ENCODE measurements at places on chromosomes 2 and 18. TPM values are rescaled to one million over a fixed set of nuclear protein-coding genes. Genes with fewer than 3 reads are reported as not detected.

ADGRF3 gene
- 0.21 TPM for total RNA-seq

CYS1 gene
- total RNA-seq, result 0.32 TPM

DSG1 gene
- total RNA-seq, result 693 TPM

COLEC12 gene
- total RNA-seq, result 5.4 TPM

PTH2R gene
- total RNA-seq, result not detected

CDK5R2 gene
- not detected for total RNA-seq

- H3K4me3 ChIP-seq, result no peak overlapping the region
- H3K27me3 ChIP-seq, result no peaks in the 10 kb centered on the region
- DNase-seq, result no peak
- no peak overlapping the region for H3K27ac ChIP-seq
Measured at GRCh38 chr2:173612354-173612753, 257.7 kb downstream of the CDCA7 start.

DNA sequence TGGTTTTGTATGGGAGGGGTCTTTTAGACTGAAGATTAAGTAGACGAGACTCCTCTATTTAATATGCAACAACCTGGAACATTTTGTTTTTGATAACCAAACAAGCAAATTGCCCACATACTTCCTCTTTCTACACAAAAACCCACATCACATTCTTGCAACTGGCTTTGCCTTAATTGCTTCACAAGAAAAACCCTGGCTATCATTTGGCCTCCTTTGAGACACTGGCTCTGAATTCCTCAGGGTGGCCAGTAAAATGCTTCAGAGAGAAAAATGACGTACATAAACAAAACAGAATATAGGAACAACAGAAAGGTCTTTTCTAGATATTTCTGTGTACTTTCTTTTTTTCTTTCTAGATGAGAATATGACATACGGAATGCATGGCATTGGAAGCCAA lies 103.0 kb downstream of the TRIB2 start:
- peak overlapping the region; percentile 80 for H3K27ac ChIP-seq
- peaks cover 22% of the 10 kb centered on the region for H3K4me1 ChIP-seq
- H3K4me3 ChIP-seq, result no peak overlapping the region
- no peaks in the 10 kb centered on the region for H3K36me3 ChIP-seq

- no peaks in the 10 kb centered on the region for H3K4me1 ChIP-seq
- no peak overlapping the region for H3K4me3 ChIP-seq
- H3K36me3 ChIP-seq, result no peaks in the 10 kb centered on the region
- H3K27me3 ChIP-seq, result no peaks in the 10 kb centered on the region
- no peak overlapping the region for H3K27ac ChIP-seq
Measured at GRCh38 chr18:43414006-43414405, 136.7 kb upstream of the SYT4 start.

- H3K4me3 ChIP-seq, result no peak overlapping the region
- peaks cover 9% of the 10 kb centered on the region for H3K4me1 ChIP-seq
- H3K36me3 ChIP-seq, result no peaks in the 10 kb centered on the region
- no peaks in the 10 kb centered on the region for H3K27me3 ChIP-seq
- no peak overlapping the region for H3K27ac ChIP-seq
Measured at GRCh38 chr2:58569475-58570185, 328.5 kb upstream of the FANCL start.

DNA sequence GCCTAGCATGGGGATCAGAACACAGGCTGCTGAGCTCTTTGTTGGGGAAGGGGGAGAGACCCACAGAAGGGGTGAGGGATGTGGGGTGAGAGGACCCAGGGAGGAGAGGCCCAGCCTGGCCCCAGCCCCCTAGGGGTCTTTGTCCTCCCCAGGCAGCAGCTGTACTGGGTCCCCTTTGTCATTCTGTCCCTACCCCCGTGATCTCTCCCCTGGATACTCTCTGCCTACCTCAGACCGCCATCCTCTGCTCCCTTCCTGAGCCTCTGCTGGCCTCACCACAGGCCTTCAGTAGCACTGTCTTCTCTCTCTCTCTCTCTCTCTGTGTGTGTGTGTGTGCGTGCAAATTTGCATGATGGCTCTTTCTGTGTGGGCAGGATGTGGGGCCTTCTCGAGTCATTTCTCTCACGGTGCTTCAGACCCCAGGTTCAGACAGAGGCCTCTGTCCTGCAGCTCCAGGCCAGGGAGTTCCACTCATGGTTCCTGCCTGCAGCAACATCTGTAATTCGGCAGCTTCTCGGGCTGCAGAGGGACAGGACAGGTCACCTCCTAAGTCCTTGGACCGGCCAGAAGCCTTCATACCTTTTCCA lies 1.4 kb downstream of the PSD4 start:
- H3K27me3 ChIP-seq, result no peaks in the 10 kb centered on the region
- H3K27ac ChIP-seq, result no peak overlapping the region
- H3K4me1 ChIP-seq, result peaks cover 5% of the 10 kb centered on the region
- no peaks in the 10 kb centered on the region for H3K36me3 ChIP-seq
- DNase-seq, result no peak

DNA sequence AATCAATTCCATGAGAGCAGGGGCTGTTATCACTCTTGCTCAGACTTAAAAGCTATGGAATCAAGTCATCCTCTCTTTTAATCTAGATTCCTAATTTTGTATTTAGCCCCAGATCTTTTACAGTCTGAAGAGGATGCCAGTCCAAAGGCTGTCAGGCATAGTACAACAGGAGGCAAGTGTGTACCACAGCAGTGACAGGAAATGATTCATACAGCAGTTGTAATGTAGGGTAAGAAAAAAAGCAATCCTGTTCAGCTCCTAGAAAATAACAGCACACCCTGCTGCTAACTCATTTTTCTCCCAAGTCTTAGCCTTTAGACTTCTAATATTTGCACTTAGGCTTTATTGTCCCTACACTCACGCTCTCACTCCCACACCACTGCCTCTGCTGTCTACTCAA lies 127.8 kb upstream of the SYT4 start:
- H3K4me3 ChIP-seq, result no peak overlapping the region
- no peaks in the 10 kb centered on the region for H3K27me3 ChIP-seq
- H3K4me1 ChIP-seq, result no peaks in the 10 kb centered on the region

Data from suprapubic skin (tissue), 4 donors.